ENCODE measurements at places on chromosomes 1 and 21.

- no peak for DNase-seq
Observed at GRCh38 chr1:70966018-70966638, 81.5 kb downstream of the PTGER3 start.

- DNase-seq: peak; percentile 53
Observed at GRCh38 chr1:226444901-226445300, 37.0 kb upstream of the PARP1 start.

DNA sequence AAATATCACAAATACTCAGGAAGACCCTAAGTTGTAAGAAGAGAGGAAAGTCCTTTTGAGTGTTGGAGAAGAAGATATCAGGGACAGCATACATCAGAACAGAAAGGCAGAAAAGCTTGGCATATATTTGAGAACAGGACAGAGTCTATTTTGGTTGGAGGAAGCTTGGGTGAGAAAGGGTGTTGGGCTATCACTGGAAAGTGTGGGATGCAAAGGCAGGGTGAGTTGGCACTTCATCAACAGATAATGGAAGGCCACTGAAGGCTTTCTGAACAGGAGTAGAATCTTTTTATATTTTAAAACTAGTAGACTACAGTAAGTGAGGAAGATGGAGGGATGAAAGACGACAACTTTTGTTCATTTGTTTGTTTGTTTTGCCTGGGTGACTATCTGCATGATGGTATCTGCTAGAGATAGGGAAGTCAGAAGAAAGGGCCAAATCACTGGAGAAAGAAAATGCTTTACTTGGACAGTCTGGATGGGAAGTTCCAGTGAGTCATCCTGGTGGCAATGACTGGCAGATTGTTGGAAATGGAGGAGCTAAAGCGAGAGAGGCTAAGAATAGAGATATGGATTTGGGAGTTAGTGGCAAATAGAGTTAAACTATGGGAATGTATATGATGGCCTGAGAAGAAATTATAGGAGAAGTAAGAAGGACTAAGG is 33.7 kb upstream of the KCNA2 start:
- DNase-seq: no peak

GRCh38 chr1:175172503-175172902 is 20.1 kb downstream of the KIAA0040 start:
- no peak for DNase-seq

DNA sequence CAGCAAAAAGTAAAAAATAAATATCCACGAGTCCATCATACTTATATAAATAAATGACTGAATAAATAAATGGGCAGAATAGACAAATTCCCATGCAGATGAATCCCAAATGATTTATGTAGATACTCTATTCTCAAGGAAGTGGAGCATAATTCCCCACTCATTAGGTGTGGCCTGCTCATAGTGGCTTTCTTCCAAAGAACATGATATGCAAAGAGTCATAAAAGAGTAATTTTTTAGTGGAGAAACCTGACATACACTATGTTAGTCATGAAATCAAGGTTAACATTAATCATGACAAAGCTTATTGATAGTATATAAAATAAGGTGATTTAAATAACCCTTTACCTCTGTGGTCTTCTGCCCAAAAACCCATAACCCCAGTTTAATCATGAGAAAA is 298.9 kb downstream of the DPYD start:
- no peak for DNase-seq

DNA sequence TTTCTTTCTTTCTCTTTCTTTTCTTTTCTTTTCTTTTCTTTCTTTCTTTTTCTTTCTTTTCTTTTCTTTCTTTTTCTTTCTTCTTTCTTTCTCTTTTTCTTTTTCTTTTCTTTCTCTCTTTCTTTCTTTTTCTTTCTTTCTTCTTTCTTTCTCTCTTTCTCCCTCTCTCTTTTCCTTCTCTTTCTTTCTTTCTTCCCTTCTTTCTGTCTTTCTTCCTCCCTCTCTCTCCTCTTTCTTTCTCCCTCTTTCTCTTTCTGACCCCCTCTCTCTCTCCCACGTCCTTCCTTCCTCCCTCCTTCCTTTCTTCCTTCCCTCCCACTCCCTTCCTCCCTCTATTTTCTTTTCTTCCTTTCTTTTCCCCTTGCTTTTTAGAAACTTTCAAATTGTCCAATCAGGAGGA is 333.6 kb downstream of the PAPPA2 start:
- no peak for DNase-seq

DNA sequence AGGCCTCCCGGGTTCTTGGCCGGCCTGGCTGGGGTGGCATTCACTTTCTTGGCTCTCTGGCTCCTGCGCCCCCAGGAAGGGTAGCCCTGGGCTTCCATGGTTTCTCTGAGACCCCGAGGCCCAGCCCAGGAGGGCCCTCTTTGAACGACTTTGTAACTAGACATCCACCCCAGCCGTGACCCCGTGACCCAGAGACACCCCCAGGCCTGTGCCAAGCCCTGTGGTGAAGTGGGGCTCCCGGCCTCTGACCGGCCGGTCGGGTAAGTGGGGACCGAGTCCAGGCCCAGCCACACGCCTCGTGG is 64.0 kb downstream of the COL18A1 start:
- DNase-seq: no peak

- no peak for DNase-seq
Observed at GRCh38 chr1:177525176-177525575, 354.4 kb downstream of the BRINP2 start.

GRCh38 chr1:77282866-77283539 is 1.2 kb downstream of the AK5 start:
- peak; percentile 8 for DNase-seq

DNA sequence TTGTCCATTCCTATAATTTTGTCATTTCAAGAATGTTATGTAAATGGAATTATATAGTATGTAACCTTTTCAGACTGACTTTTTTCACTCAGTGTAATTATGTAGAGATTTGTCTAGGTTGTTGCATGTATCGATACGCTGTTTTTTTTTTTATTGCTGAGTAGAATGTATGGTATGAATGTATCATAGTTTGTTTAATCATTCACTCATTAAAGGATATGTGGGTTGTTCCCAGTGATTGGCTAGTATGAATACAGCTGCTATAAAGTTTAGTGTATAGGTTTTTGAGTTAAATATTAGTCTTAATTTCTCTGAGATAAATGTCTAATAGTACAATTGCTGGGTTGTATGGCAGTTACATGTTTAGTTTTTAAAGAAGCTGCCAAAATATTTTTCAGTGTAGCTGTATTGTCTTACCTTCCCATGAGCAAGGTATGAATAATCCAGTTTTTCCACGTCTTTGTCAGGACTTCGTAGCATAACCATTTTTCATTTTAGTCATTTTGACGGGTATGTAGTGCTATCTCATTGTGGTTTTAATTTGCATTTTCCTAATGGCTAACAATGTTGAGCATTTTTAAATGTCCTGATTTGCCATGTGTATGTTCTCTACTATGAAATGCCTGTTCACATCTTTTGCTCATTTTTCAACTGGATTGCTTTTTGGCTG is 22.4 kb downstream of the CASQ2 start:
- no peak for DNase-seq

- DNase-seq: no peak
Observed at GRCh38 chr1:78333502-78333901, 157.3 kb upstream of the PTGFR start.

- DNase-seq: no peak
Observed at GRCh38 chr1:116115476-116116439, 4.6 kb downstream of the MAB21L3 start.

- DNase-seq: no peak
Observed at GRCh38 chr1:245537992-245538391, 383.2 kb downstream of the KIF26B start.

- DNase-seq: no peak
Observed at GRCh38 chr21:46205166-46205565, 20.9 kb upstream of the SPATC1L start.

GRCh38 chr1:243471026-243471685 is 215.3 kb downstream of the SDCCAG8 start:
- DNase-seq: no peak

- no peak for DNase-seq
Observed at GRCh38 chr1:204240233-204240632, 26.4 kb upstream of the GOLT1A start.

- DNase-seq: no peak
Observed at GRCh38 chr1:207268753-207269511, 52.5 kb upstream of the CD55 start.

GRCh38 chr1:166703726-166704462 is 135.4 kb upstream of the POGK start:
- no peak for DNase-seq

GRCh38 chr1:154483941-154484803 is 17.8 kb upstream of the TDRD10 start:
- no peak for DNase-seq

GRCh38 chr1:62362926-62363325 is 43.7 kb upstream of the KANK4 start:
- DNase-seq: no peak

DNA sequence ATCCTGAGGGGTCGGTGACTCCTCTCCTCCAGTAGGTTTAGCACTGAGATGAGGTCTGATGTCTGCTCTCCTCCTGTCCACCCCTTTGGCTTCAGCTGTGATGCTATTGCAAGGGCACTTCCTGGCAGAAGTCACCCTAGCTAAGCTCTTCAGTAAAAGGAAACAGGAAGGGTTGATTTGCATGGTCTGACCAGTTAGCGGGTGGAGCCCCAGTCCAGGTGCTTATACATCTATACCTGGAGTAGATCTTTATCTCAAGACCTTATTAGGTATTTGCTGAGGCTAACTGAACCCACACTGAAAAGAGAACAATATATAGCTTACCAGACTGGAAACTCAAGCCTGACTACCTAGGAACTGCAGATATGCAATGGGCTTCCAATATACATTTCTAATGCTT is 28.9 kb upstream of the NFASC start:
- DNase-seq: no peak

GRCh38 chr1:30779294-30780071 is 21.9 kb upstream of the LAPTM5 start:
- peak; percentile 93 for DNase-seq

DNA sequence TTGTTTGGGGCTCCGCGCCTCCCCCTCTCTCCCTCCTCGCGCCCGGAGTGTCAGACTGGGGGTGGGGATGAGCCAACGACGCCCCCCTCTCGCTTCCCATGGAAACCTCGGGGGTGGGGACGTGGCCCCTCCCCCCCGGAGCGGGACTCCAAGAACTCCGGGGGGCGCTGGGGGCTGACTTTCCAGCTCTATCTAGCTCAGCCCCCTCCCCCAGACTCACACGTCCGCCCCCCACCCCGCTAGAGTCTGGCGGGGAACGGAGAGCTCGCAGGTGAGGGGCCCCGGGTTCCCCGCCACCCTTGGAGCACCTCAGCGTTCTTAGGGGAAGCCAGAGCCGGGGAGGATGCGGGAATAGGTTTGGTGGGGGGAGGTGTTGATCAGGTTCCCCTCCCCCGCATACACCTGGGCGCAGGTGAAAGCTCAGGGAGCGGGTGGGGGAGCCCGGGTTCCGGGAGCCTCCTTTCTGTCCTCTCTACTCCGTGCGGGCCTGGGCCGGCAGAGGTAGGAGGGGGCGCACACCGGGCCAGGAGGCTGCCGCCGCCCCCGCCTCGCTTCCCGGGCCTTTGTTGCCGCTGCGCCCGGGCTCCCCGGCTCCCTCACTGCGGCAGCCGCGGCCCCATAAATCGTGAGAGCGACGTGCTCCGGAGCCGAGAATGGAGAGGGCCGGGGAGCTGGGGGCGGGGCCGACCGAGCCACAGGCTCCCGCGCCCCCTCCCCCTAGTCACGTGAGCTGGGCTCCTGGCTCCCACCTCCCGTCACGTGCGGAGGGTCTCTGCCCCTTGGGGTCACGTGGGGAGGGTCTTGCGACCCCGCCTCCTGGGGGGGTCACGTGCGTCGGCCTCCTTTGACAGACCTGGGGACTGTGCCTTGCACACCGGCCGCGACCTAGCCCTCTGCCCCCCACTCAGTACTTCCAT is 1.9 kb downstream of the EFNA3 start:
- peak; percentile 42 for DNase-seq

- DNase-seq: no peak
Observed at GRCh38 chr21:15063814-15064575, 805 bp downstream of the NRIP1 start.

DNA sequence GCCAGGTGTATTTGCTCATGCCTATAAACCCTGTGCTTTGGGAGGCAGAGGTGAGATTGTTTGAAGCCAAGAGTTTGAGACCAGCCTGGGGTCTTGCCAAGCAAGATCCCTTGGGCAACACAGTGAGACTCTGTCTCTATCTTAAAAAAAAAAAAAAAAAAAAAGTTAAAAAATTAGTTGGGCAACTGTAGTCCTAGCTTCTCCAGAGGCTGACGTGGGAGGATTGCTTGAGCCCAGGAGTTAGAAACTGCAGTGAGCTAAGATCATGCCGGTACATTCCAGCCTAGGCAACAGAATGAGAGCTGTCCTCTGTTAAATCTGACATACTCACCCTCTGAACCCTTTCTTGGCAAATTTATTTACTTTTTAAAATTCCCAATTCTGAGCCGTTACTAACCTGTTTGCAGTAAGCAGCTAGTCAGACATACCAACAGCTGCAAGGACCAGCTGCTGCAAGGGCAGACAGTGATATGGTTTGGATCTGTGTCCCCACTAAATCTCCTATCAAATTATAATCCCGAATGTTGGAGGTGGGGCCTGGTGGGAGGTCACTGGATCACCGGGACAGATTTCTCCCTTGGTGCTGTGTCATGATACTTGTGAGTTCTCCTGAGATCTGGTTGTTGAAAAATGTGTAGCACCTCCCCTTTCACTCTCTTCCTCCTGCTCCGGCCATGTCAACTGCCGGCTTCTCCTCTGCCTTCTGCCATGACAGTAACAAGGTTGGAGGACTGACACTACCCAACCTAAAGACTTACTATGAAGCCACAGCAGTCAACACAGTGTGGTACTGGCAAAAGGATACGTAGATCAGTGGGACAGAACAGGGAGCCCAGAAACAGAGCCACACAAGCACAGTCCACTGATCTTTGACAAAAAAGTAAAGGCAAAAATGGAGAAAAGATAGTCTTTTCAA is 10.6 kb downstream of the PARP1 start:
- DNase-seq: no peak

GRCh38 chr1:86339014-86339812 is 56.9 kb downstream of the ODF2L start:
- DNase-seq: no peak

- DNase-seq: no peak
Observed at GRCh38 chr1:103250441-103250861, 142.1 kb upstream of the COL11A1 start.

- DNase-seq: no peak
Observed at GRCh38 chr1:236608930-236609726, 4.8 kb upstream of the HEATR1 start.

Measured in activated naive CD4-positive, alpha-beta T cell treated with Interleukin-2 at 50 U/mL for 16 hours (primary cell).